ENCODE measurements at places on chromosomes 5 and 9.
A peak's percentile ranks its signal among the peaks of the same experiment; 100 is the strongest.

DNA sequence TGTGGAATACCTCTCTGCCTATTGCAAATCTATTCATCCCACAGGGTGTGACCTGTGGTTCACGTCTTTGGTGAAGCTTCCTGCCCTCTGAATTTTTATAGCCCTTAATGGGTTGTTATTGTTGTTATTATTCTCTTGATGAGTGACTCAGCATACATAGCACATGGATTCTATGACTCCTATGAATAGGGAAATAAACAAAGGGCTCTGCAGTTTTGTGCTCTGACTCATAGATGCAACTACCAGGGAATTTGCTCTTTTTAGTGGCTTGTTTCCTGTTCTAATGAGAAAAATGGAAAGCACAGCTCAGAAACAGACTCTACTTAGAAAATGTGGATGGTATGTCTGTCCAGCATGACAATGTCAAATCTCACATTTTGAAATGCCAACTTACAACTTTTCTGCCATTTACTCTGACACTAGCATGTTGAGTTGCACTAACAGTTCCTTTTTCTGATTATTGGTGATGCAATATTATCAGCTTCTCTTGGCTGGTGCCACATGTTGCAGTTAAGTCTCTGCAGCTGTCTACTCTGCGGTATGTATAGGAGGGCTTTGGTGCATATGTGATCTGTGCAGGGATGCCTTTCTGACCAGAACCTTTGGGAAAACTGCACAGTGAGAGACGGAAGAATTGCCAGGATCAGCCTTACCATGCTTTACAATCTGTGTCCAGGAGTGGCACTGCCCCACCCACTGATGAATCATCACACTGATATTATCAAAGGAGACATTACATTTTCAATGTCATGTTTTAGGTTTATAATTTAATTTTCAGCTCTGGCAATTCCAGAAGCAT lies 996.4 kb upstream of the WWC1 start:
- DNase-seq: peak; percentile 83

GRCh38 chr5:134579284-134579771 lies 53.3 kb downstream of the SAR1B start:
- DNase-seq: no peak

DNA sequence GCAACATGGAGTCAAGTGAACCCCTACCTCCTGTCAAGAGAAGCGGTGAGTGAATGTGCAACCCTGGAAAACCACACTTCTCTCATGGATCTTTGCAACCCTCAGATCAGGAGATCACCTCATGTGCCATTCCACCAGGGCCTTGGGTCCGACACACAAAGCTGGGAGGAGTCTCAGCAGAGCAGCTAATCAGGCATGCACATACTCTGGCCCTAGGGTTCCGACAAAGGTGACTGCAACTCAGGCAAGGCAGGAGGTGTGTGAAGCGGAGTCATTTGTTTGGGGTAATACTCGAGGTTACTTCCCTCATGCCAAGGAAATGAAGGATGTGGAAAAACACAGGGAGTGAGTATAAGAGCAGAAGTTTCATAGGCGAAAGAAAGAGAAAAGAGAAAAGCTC lies 96.1 kb downstream of the GABRG2 start:
- no peak for DNase-seq

- DNase-seq: no peak
These were observed 300.9 kb downstream of the MCTP1 start for GRCh38 chr5:94983861-94984535.

DNA sequence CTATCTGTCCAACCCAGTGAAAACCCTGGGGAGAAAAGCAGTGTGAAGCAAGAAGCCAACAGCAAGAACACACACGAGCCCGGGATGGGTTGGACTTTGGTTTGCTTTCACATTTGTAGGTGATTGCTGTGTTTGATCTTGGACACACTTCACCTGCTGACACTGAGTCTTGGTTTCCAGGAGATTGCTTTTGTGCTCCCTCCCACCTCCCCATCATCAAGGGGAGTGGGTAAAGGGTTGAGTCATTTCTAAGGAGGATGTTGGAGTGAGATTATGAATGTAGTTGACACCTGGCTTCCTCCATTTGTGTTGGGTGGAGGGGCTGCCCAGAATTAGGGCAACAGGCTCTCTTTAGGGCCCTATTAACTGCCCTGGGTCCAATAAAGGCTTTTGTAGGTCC lies 37.5 kb downstream of the ANKDD1B start:
- DNase-seq: no peak

GRCh38 chr9:132003896-132004295 lies 75.8 kb downstream of the MED27 start:
- no peak for DNase-seq

DNA sequence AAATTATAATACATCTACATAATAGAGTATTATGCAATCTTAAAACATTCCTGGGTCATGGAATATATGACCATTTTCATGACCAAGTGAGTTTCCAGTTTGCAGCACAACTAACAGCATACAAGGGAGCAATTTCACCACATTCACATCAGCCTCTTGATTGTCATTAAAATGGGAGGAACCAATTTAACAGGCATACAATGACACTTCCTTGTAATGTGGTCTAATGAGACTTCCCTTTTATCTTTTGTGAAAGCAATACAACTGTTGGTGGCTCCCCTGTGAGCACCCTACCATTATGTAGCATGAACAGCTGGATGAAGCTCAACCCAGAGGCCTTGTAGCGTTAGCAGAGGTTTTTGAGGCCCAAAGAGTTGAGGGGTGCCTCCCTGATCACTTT lies 13.6 kb upstream of the TMOD1 start:
- DNase-seq: no peak

GRCh38 chr5:52743012-52743411 lies 44.7 kb upstream of the ITGA1 start:
- no peak for DNase-seq

- no peak for DNase-seq
These were observed 225.9 kb downstream of the SGCD start for GRCh38 chr5:156552855-156553358.

GRCh38 chr5:40603378-40603777 lies 76.3 kb upstream of the PTGER4 start:
- no peak for DNase-seq

GRCh38 chr5:52134013-52134650 lies 653.6 kb upstream of the ITGA1 start:
- DNase-seq: no peak

DNA sequence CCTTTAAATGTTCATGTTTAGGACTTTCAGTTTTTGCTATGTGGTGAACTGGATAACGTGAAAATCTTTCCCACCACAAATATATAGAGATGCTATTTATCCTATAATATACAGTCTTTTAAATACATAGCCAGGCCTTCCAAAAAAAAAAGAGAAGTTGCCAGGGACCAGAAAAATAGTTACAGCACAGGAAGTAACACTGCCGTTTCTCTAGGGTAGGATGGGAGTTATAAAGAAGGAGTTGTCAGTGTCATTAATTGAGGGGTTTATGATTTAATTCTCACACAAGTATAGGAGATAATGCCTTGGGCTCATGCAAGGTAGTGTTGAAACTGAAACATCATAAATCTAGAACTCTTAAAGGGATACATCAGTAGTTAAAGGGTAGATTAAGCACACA lies 83.9 kb downstream of the LRRC70 start:
- no peak for DNase-seq

- DNase-seq: no peak
These were observed 156.4 kb downstream of the ST8SIA4 start for GRCh38 chr5:100746730-100747129.

- DNase-seq: no peak
These were observed 16.8 kb downstream of the CCT5 start for GRCh38 chr5:10266839-10267238.

DNA sequence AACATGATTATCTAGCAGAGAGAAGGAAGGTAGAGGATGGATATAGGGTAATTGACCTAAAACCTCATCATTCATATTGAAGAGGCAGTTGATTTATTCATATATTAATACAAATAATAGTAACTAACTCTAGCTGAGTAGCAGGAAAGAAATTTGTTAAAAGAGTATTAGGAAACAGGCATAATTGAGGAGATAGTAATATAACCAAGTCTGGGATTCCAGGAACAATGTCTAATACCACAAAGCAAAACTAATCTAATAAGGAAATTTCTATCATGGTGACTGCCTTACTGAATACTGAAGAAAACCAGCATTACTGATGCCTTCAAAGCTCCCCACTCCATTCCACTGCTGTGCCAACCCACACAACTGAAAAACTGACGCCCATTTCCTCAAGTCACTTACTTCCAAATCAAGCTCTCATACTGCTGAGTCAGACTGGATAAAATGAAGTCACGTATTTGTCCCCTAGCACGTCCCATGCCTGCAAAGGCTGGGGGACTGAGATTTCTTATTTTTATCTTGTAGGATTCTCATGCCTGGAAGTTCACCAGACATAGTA lies 153.9 kb downstream of the SMC2 start:
- no peak for DNase-seq

- DNase-seq: no peak
These were observed 234.7 kb downstream of the HTR1A start for GRCh38 chr5:63727583-63727982.

DNA sequence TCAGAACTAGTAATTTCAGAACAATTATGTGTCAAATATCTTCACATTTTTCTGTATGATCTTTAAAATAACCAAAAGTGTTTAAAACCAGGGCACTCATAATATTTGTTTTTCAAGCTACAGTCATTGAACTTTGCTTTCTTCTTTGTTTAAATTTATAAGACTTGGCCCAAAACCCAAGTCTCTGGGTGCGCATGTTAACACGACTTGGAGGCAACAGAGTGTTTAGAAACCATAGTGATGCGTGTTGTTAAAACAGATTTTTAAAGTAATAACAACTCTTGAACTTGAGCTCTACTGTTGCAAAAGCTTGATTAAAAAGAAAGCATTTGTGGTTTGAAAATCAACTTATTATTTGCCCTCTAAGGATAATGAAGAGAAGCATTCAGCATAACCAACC lies 26.0 kb upstream of the GRIN3A start:
- DNase-seq: no peak

GRCh38 chr5:154466671-154467070 lies 11.4 kb downstream of the HAND1 start:
- no peak for DNase-seq

GRCh38 chr9:93575796-93576257 lies 557 bp upstream of the PHF2 start:
- peak; percentile 52 for DNase-seq

All from HTR-8/SVneo (cell line).